ENCODE measurements at places on chromosomes 1 and 21.

- no peak for DNase-seq
Measured at GRCh38 chr1:228037401-228038386, 30.9 kb downstream of the WNT3A start.

DNA sequence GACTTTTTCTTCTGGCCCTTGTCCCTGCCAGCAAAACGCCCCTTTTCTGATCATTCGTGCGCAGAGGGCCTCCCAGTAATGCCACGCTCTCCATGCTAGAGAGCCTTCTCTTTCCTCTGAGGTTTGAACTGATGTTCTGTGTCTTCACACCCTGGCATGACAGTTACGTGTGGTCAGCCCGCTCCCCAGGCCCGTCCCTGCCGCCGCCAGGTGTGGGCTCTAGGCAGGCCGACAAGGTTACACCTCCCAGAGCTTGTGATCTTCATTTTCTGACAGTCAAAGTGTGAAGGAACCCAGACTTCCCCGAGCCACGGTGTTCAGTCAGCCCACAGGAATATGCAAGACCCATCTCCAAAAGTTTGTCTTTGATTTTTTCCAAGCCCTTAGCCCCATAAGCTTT lies 265.6 kb downstream of the TM2D1 start:
- no peak for DNase-seq

DNA sequence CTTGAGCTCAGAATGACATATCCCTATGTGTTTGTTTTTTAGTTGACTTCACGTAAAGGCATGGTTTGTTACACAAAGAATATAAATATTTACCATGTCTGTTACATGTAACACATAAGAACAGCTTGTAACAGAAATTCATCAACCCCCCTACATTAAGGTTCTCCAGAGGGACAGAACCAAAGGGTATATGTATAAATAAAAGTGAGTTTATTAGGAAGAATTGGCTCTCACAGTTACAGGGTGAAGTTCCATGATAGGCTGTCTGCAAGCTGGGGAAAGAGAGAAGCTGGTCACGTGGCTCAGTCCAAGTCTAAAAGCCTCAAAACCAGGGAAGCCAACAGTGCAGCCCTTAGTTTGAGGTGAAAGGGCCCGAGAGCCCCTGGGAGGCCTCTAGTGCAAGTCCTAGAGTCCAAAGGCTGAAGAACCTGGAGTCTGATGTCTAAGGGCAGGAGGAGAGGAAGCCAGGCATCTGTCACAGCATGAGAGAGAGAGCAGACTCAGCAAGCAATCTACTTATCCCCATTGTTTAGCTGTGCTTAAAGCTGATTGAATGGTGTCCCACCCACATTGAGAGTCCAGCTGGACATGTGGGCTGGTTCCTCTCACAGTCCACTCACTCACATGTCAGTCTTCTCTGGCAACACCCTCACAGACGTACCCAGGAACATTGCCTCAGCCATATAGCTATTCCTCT lies 15.8 kb downstream of the THRAP3 start:
- no peak for DNase-seq

DNA sequence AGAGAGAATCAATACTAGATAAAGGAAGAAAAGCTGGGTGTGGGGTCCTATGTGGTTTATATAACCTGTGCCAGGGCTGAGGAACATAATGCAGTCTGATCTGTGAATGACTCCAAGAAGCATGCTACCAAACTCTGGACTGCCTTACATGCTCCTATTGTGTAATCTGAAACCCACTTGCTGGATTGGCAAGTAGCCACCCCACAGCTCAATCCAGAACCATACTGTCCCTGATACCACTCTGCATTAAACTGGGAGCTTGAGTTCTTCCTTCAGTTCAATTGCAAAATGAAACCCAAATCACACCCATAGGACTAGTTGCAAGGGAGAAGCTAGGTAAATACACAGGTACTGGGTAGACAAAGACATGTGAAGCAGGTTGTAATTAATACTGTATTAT lies 115.4 kb upstream of the NEGR1 start:
- DNase-seq, result no peak

- peak; percentile 15 for DNase-seq
Measured at GRCh38 chr21:15063081-15063813, 1.6 kb downstream of the NRIP1 start.

- DNase-seq, result no peak
Measured at GRCh38 chr1:77697441-77697840, 15.0 kb upstream of the ZZZ3 start.

GRCh38 chr1:26066857-26067256 lies 573 bp downstream of the TRIM63 start:
- DNase-seq, result no peak

GRCh38 chr1:25019337-25020172 lies 89.5 kb upstream of the RUNX3 start:
- no peak for DNase-seq

DNA sequence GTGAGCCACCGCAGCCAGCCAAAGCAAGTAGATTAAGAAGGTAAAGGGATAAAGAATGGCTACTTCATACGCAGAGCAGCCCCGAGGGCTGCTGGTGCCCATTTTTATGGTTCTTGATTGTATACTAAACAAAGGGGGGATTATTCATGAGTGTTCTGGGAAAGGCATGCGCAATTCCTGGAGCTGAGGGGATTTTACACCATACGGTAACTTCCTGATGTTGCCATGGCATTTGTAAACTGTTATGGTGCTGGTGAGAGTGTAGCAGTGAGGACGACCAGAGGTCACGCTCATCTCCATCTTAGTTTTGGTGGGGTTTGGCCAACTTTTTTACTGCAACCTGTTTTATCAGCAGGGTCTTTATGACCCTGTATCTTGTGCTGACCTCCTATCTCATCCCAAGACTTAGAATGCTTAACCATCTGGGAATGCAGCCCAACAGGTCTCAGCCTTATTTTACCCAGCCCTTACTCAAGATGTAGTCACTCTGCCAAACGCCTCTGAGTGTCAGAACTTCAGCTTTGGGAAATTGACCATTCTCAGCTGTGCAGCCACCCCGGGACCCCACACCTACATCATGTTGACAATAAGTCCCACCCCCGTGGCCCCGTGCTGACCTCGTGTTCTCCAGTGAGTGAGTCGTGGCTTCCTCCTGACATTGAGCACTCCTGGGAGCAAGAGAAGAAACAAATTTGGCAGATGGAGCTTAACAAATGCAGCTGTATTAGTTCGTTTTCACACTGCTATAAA lies 149.4 kb upstream of the COL6A1 start:
- DNase-seq, result no peak

GRCh38 chr21:46492851-46493250 lies 34.2 kb downstream of the DIP2A start:
- DNase-seq, result no peak

DNA sequence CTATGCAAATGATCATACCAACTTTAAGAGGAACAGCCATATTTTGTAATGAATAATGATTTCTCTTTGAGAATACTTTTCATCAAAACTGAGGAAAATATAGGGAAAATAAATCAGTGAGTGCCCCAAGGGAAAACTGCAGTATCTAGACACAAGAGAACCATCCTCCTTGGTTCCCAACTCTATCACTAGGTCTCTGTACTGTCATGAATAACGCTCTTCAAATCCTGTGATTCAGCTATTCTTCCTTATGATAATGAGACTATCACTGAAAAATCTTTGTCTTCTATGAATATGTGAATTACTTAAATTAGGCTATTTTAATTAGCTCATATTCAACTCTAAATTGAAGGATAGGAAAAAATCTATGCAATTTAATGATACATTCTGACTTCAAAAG lies 2.3 kb downstream of the OR2L5 start:
- no peak for DNase-seq

DNA sequence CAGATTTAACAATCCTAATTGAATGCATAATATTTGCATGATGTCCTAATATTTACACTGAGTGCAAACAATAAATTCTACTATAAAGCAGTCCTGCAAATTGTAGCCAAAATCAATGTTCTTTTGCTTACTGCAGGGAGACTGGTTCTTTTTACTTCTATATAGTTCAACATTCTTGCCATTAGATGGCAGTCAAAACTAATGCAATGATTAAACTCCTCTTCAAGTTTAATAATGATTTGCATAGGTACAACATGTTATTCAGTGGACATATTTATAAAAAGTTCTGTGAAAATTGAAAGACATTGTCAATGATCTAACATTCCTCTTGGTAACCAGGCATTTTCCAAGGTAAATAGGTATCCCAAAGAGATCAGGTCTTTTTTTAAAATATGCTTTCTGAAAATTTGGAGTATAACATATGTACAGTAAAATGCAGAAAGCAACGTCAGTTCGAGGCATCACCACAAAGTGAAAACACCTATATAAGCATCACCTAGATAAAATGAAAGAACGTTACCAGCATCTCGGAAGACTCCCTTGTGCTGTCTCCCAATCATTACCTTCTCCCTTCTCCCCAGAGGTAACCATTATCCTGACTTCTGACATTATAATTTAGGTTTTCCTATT lies 9.8 kb upstream of the FNBP1L start:
- DNase-seq, result peak; percentile 53

DNA sequence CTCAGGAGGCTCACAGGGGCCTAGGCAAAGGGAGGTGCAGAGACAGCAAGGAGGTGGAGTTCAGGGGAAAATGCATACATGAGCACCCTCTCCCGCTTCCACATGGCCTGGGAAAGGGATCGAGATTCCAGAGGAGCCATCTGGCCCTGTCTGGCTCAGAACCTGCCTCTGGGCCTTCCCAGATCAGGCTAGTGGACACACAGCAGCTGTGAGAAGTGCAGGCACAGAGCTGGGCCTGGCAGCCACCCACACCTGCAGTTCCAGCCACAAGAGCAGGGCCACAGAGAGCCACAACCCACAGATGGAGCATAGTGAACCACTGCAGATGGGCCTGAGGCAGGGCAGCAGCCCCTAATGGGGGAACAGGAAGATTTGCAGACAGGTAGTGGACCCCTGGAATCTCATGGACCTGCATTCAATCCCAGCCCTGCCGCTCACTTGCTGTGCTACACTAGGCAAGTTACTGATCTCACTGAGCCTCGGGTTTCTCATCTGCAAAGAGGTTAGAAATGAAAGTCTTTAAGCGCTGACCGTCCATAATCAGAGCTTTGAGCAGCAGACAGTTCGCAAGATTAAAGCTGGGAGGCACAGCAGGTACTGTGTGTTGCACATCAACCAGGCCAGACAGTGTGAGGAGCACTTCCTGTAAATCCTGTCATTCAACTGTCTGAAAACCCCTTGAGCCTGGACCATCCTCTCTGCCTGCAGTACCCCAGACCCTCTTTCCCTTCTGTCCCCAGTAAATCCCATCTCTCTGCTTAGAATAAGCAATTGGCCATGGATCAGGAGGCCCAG lies 58.0 kb downstream of the MATN1 start:
- DNase-seq, result no peak

GRCh38 chr1:236114076-236114747 lies 28.1 kb upstream of the GPR137B start:
- DNase-seq, result no peak

GRCh38 chr21:45259206-45259840 lies 28.4 kb downstream of the POFUT2 start:
- DNase-seq, result no peak

- DNase-seq, result no peak
Measured at GRCh38 chr1:150843474-150843873, 32.9 kb downstream of the ARNT start.

DNA sequence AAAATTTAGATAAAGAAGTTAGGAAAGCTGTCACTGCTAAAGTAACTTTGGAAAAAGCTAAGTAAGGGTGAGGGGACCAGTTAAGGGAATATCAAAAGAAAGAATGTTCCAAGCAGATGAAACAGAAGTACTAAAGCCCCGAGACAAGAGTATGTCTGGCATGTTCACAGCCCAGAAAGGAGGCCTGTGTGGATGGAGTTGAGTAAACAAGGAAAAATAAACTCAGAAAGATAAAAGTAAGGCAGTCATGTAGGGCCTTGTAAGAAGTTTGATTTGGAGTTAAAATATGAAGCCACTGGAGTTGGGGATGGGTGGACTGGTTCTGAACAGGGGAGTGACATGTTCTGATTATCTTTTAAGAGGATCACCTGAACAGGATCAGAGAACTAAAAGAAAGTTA lies 177.9 kb downstream of the CDC42BPA start:
- DNase-seq, result no peak

- DNase-seq, result no peak
Measured at GRCh38 chr1:216935901-216936300, 212.7 kb upstream of the ESRRG start.

DNA sequence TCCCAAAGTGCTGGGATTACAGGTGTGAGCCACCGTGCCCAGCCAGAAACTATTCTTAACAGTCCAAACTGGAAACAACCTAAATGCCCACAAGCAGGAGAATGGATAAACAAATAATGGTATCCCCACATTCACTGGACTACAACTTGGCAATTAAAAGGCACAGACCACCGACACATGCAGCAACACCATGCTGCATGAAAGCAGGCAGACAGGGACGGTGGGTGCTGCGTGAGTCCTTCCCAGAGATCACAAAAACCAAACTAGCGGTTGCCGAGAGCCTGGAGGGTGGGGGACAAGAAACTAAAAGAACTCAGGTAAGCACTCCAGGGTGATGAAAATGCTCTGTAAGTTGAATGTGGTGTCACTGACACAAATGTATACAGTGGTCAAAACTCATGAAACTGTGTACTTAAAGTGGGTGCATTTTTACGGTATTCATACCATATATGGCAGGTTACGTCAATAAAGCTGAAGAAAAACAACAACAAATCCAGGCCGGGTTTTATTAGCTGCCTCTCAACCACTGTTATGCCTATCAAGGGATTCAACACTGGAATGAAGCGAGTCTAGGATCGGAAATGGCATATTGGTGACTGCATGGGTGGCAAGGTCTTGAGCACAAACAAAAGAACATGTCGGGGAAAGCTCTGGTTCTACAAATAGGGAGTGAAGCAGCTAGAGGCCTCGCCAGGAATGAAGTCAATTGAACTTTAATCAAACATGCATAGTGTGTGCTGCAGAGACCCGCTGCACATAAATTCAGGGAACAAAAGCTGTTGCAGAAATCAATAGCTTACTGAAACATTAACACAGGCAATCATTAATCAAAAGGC lies 52.4 kb downstream of the SLC45A1 start:
- DNase-seq, result no peak

GRCh38 chr1:24119859-24120756 lies 8.2 kb upstream of the MYOM3 start:
- no peak for DNase-seq

- DNase-seq, result no peak
Measured at GRCh38 chr1:39566441-39567137, 10.0 kb downstream of the PABPC4 start.

DNA sequence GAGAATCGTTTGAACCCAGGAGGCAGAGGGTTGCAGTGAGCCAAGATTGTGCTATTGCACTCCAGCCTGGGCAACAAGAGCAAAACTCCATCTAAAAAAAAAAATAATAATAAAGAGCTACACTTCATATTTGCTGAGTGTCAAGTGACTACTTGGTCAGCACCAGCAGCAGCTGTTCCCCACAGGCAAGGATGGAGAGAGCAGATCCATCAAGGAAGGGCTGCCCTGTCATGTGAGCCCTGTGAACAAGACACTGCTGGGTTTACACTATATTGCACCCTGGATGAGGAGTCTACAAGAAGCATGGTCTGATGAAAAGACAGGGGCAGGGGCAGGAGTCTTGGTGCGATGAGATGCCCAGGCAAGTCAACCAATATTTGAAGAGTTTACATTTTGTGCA lies 3.6 kb downstream of the CTNNBIP1 start:
- DNase-seq, result no peak
